ENCODE measurements at places on chromosomes 4 and X.

GRCh38 chrX:38940547-38940946 is 139.3 kb downstream of the MID1IP1 start:
- DNase-seq = no peak

- DNase-seq = no peak
Measured at GRCh38 chr4:125322366-125322730, 7.6 kb downstream of the FAT4 start.

DNA sequence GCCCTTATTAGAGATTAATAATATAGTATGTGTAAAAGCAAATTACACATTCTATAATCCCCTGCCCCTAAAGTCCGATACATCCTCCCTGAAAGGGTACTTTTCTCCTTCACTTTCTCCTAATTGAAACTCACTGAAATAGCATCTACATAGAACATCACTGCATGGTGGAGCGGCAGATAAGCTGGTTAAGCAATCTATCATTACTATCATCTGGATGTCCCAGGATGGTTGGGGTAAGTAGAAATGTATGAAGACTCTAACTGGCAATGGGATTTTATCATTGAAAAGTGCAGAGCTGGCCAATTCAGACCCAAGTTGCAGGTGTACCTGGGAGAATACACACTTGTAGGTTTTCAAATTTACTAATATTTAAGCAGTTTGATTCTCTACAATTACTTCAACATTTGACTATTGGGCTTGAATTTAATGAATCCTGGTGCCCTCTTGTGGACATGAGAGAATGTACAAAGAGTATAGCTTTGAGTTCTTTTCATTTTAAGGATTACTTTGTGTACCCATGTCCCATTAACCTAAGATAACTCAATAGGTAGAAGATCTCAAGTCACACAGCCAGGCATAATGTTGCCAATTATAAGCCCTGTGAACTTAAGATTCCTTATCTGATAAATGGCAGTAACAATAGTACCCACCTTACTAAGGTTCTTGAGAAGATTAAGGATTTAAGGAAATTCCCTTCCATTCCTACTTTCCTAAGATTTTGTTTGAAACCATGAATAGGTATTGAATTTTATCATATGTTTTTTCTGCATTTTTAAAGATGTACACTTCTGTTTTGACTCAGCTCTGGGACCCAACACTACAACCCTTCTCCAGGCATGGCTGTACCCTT is 69.8 kb downstream of the SHROOM3 start:
- peak; percentile 20 for DNase-seq

GRCh38 chr4:122914292-122914904 is 8.0 kb downstream of the NUDT6 start:
- DNase-seq = peak; percentile 63

DNA sequence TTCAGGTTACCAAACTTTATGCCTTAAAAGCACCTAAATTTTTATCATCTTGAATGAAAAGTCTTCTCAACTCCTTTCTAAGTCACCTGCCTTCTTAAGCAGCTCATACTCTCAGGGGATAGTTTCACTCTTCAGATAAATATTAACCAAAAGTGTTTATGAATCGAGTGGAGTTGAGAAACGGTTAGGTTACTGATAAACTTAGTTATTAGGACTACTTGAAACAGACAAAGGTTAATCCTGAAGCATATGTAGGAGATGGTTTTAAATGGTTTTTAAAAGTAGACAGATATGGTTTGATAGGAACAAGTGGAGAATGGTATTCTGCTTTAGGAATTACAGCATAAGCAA is 32.8 kb downstream of the CLDN22 start:
- no peak for DNase-seq

DNA sequence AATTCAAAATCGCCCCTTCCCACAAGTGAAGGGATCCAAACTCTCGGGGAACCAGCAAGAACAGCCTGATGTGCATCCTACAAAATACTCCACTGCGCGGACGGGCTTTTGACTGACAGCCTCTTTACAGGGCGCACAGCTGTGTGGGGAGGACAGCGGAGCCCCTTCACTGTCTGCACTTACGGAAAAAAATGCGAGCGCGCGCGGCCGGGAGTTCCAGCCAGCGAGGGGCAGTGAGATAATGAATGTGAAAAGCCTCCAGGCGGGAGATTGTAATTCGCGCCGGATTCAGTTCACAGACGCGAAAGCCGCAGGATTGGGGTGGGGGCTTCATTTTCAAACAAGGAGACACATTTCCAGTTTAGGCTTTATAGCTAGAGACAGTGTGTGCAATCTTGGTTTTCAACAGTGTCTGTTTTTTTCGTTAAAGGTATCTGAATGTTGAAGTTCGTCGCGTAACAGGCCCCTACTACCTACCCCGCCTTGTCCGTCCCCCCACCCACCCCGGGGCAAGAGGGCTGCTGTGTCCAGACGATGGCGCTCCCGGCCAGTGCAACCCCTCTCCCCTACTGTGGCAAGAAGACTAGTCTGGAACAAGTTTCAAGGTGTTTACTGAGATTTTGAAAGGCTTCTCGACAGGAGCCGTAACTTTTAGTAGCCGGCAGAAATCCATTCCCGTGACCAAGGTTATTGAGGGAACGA is 1.7 kb upstream of the GPR50 start:
- no peak for DNase-seq

GRCh38 chrX:75335127-75335458 is 61.2 kb downstream of the UPRT start:
- no peak for DNase-seq

DNA sequence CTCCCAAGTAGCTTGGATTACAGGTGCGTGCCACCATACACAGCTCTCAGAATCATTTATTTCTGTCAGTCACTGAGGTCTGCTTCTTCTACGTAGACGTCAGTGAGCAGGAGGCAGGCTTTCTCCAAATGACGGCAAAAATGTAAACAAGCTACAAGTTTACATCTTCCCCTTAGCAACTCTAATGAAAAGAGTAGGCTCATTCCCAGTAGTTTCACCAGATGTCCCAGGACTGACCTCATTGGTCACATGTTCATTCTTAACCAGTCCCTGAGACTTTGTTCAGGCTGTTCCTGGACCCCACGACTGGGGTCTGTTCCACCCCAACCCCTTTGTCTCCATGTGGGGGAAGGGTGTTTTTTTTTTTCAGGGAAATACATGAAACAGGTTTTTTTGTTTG is 67.1 kb downstream of the TENM3 start:
- DNase-seq = no peak

- DNase-seq = peak; percentile 52
Measured at GRCh38 chrX:40153345-40154249, 55.8 kb upstream of the BCOR start.

GRCh38 chrX:130415201-130415600 is 13.4 kb downstream of the RBMX2 start:
- no peak for DNase-seq

DNA sequence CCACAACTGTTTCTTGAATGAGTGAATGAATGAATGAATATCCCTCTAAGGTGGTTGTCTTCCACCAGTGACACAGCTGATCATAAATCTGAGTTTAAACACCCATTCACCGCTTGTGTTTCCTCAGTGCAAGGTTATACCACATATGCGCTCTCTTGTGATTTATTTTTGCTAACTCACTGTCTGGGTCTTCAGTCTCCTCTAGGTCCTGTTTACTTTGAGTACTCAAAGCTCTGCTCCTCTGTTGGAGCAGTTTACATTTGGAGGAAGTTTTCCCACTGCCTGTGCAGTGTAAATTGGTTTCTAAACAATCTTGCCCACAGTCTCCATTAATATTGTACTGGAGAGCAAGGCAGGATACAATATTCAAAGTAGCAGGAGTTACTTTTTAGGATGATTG is 212.6 kb upstream of the JADE1 start:
- DNase-seq = no peak
